ENCODE measurements at places on chromosomes 6 and 20.

- DNase-seq, result peak; percentile 11
Measured at GRCh38 chr6:48535582-48536009, 424.6 kb upstream of the PTCHD4 start.

- no peak for DNase-seq
Measured at GRCh38 chr6:113364766-113365165, 492.4 kb upstream of the MARCKS start.

DNA sequence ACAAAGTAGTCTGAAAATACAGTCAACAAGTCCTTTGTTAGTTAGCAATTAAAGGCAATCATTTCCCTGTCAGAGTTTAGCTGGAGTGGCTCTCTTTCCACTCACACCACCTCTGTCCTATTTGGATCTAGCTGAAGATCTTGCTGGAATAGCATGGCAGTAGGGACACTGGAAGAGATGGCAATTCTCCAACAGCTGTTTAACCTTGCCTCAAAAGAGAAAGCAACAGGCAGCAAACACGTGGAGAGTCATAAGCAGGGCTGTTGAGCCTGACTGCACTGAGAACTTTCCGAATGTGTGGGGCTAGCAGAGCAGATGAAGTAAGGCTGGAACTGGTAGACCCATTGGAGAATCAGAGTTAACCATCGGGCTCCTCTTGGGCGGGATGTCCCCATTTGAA, 38.0 kb upstream of the PRSS35 start:
- no peak for DNase-seq

DNA sequence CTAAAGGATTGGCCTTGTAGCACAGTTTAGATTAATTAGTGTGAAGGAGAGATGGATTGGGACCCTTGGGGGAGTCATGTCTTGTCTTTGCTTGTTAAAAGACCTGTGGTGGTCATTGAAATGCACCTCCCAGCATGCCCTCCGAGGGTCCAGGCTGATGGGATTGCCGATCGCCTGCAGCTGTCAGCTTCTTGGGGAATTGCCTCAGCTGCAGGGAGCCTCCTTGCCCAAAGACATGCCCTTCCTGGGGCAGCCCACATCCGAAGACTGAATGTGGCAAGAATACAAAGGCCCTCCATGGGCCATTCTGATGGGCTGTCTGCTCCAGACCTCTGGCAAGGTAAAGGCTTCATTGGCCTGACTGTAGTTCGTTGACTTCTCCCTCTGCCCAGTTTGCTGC, 150.7 kb downstream of the FARS2 start:
- DNase-seq, result no peak

DNA sequence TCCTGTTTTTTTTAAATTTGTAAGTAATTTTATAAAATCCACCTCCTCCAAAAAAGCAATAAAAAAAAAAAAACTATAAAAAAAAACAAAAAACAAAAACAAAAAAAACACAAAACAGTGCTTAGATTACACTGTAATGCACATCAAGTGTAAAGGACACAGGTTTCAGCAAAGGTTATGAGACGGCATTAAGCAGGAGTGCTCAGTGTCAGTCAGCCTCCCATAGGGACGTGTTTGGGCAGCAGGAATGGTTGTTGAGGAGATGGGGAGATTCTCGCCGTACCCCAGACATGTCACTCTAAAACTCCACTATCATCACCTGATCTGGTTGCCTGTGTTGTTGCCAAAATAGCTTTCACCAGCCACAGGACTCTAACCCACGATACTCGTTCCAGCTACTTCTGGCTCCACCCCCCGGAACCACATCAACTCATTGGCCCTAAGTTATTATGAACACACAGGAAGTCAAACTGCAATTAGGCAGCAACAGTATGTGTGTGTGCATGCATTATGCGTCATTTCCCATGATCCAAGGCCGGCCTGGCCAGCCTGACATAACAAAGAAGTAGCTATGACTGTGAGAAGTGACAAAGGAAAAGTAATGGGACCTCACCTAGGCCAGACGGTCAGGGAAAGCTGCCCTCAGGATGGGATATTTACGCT, 28.7 kb downstream of the ECT2L start:
- DNase-seq, result no peak

- DNase-seq, result peak; percentile 40
Measured at GRCh38 chr6:36443471-36444428, 950 bp downstream of the KCTD20 start.

DNA sequence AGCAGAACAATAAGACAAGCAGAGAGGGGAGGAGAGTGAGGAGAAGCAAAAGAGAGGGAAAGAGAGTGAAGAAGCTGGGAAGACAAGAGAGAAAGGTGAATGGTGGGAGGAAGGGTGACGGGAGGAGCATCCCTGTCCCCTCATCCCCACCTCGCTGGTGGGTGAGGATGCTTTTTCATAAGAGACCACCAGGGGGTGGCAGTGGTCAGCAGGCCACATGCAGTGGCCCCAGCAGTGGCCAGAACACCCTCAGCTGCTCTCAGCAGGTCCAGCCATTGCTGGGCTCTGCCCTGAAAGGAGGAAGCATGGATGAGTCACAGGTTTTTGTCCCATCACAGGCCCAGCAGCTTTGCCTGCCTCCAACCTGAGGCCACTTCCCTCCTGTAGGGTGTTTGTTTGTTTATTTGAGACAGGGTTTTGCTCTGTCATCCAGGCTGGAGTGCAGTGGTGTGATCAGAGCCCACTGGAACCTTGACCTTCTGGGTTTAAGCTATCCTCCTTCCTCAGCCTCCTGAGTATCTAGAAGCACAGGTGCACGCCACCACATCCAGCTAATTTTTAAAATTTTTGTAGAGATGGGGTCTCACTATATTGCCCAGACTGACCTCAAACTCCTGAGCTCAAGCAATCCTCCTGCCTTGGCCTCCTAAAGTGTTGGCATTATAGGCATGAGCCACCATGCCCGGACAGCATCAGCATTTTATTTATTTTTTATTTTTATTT, 24.0 kb downstream of the FGD2 start:
- DNase-seq, result peak; percentile 88

DNA sequence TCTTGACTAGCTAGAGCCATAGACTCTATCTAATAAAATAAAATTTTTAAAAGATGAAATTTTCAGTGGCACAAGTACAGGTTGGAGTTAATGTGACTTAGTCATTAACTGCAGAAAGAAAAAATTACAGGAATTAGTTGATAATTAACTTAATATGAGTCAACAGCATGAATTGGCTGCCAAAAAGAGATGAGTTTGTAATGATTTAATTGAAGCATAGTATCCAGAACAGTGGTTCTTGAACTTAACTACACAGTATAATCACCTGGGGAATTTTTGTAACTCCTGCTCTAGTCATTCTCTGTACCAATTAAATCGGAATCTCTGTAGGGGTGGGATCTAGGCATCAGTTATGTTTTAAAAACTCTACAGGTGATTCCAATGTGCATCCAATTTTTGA, 46.3 kb upstream of the HMGN3 start:
- no peak for DNase-seq

DNA sequence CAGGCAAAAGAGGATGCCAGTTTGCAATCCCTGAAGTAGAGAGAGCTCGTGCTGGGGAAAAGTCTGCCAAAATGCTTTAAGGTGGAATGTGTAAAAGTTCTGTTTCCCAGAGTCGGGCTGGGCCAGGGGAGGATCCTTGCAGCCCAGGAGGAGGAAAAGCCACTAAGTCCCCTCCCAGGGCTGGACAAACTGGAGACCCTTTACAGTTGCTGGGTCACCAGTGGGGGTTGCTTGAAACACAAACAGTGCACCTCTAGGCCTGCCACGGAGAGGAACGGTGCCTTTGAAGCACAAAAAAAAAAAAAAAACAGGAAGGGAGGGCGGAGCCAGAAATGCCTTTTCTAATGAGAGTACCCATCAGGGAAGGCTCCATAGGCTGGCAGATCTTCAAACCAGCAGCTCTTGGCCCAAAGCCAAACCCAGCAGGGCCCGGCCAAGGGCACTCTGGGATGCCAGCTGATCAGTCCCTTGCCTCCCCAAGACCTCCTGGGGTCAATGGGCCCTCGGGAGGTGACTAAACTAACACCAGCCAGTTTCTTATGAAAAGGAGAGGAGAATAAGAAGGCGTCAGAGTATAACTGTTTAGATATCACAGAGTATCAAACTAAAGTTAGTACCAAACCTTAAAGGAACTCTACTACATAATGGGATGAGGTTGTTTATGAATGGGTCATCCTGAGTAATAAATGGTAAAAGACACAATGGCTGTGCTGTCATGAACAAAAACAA, 23.7 kb downstream of the HLA-A start:
- peak; percentile 91 for DNase-seq

GRCh38 chr6:139939189-139939979, 564.9 kb upstream of the CITED2 start:
- DNase-seq, result no peak

DNA sequence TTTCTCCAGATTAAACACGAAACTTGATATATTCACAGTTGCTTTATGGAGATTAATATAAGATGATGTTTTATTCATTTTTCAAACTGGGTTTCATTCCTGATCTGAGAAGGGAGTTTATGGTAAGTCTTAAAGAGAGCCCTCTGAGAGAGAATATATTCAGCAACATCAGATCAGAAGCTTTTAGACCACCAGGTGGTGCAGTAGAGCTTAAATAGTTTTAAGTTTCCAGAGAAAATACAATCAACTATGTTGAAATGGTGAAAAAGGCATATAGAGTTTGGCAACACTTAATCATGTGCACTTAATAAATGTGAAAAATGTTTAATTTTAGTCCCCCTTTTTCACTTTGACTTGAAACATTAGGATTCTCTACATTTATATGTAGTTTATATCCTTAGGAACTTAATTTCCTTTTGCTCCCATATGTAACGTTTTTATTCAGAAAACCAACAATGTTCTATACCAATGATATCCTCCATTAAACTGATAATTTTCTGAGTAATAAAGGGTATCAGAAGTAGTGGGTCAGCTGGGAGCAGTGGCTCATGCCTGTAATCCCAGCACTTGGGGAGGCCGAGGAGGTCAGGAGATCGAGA, 86.4 kb upstream of the CLDN20 start:
- peak; percentile 69 for DNase-seq

DNA sequence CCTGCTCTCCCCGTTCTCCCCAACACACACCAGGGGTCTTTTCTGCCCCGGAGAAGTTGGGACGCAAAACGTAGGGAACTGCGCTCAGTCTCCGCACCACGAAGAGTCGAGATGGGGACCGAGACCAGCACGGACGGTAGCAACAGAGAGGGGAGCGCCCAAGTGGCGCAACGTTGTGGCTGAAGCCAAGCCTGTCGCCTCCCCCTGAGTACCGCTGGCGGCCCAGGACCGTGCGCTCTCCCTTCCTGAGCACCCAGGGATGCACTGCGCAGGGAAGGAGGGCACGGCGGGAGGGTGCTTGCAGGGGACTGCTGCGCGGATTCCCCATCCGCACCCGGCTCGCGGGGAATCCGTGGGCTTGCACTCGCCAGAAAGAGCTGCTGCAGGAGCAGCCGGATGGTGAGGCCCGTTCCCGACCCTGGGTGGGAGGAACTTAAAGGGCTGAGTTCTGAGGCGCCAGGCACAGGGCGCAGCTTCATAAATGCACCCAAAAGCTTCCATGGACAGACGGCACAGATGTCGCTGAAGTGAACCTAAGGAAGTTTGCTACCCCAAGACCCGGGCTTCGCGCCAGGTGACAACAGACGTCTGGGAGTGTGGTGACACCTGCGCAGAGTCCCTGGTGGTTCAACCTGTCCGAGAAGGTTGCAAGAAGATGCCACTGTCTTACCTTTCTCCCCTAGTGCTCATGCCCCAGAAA, 178.7 kb downstream of the TBXT start:
- DNase-seq, result no peak

DNA sequence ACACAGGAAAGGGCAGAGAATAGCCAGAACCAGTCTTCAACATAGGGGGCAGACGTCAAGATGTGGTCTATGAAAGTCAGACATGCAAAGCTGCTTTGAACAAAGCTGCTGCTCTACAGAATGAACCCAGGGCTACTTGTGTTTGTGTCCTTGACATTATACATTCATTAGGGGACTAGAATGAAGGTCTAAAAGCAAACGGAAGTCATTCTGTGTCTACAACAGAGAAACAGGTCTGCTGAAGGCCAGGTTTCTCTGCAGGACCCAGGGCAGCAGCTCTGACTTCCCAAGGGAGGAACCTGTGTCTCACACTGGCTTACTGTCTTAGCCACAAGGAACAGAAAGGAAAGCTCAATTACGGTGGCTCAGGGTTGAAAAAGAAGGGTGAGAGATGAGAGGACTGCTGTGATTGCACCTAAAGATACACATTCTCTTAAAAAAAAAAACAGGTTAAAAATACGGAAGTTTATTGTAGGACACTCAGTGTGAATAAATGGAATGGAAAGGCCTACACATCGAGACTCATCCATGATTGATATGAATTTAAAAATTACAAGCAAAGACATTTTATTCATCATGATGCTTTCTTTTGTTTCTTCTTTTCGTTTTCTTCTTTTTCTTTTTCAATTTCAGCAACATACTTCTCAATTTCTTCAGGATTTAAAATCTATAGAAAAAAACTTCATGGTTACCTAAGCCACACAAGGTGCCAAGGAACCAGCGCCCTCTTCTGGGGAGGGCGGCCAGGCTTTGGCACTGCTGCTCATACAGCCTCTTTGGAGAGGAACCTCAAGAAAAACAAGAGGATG, 6.7 kb downstream of the PSMA7 start:
- DNase-seq, result peak; percentile 80

GRCh38 chr20:45487231-45487635, 17.7 kb downstream of the WFDC2 start:
- no peak for DNase-seq

DNA sequence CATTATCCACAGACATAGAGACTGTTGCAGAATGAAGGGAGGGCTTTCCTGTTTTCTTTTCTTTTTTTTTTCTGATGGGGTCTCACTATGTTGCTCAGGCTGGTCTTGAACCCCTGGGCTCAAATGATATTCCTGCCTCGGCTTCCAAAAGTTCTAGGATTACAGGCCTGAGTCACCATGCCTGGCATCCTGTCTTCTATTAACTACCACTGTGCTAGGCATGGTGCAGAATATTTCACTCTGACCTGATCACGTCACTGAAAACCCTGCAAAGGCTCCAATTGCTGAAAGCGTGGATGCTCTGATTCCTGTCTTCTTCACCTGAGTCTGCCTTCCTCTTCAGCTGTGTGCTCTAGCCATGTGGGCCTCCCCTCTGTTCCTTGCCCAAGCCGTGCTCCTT, 8.5 kb upstream of the DNMT3B start:
- DNase-seq, result no peak

- peak; percentile 76 for DNase-seq
Measured at GRCh38 chr6:30396833-30397479, 52.0 kb downstream of the RPP21 start.

DNA sequence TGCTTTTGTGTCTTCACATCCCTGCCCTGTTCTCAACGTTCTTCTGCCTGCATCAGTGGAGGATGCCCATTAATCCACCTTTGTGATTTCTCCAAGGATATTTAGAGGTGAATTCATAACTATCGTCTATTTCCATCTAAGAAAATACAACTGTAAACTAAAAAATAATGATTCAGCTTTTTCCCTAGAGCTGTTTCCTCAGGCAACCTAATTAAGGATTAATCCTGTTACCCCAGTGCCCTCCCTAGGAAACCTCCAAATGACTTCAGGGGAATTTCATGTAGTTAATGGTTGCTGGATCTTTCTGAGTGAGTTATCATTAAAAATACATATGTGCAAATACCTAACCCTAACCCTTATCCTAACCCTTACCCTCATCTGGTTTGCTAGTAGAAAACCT, 14.6 kb upstream of the AFDN start:
- no peak for DNase-seq
